ENCODE measurements at places on chromosomes 6 and 20.

DNA sequence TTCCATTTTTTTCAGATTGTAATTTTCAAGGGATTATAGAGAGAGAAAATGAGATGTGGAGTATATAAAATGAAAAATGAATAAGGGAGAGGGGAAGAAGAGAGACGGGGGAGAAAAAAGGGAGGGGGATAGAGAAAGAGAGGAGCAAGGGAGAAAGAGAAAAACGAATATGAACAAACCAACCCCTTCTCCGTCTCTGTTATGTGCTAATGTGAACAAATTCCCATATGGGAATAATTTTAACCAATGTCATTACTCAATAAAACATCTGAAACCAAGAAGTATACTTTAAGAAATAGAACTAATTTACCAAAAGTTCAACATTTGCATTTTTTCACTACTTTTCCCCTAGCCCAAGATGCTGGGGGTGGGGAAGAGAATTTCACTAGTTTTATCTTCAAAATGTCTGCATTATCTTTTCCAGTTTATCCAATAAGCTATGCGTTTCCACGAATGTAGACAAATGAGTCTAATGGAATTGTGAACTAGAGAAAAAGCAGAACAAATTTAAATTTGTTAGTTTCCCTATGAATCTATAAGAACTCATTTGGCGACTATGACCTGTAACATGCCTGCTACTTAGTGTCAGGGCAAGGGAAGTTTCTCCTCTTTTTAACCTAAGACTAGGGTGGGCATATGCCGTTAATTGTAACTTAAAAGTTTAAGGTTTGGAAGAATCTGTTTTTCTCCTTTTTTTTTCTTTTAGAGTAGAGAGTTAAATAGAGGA, 286.3 kb downstream of the BTBD9 start:
- DNase-seq = no peak

- DNase-seq = peak; percentile 83
These were observed at the start of gene BICRAL for GRCh38 chr6:42781796-42782688. Gene BICRAL (plus strand): TSS chr6:42782052. CDS start chr6:42822023, 39,971 bp downstream.

- DNase-seq = peak; percentile 63
These were observed 20.4 kb downstream of the IL20RA start for GRCh38 chr6:137024237-137024990.

DNA sequence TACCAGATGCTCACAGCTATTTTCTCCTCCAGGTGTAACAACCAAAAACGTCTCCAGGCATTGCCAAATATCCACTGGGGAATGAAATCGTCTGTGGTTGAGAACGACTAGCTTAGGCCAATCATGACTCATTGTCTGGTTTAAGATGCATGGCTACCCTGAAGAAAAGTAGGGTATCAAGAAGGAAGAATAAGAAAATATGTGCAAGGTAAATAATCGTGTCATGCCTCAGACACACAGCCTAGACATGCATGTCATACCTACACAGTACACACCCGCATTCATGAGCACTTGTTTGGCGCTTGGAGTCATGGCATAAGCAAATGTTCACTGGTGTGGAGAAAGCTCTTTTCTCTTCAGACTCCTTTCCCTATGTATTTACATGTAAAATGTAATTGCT, 745.7 kb downstream of the MAFB start:
- DNase-seq = no peak

- DNase-seq = no peak
These were observed 401 bp upstream of the PHF3 start for GRCh38 chr6:63635215-63635587.

DNA sequence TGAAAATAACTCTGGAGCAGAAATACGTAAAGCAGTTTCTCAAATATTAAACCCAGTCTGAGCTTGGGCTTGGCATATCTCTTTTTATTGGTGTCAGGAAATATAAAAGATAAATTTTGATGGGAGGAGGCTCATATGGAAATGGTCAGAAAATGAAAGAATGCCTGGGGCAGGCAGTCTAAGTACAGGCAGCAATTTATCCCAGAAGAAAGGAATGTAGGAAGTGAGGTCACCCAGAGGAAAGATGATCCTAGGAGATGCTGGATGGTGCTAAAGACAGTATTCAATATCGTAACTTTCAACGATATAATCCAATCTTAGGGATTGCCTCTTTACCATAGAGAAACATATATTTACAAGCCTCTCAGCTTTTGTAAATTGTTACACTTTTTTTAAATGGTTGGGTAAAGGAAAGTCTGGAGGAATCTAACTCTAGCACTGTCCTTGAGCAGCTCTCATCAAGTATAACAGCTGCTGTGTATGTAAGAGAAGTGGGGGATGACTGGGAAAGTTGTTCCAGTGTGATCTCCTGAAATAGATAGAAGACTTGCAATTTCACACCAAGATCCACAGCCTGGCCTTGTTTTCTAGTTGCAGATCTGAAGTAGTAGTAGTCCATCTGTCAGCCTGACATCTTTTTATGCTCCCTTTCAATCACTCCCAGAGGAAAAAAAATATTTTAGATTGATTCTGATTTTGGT, 256.9 kb upstream of the SASH1 start:
- DNase-seq = peak; percentile 76

DNA sequence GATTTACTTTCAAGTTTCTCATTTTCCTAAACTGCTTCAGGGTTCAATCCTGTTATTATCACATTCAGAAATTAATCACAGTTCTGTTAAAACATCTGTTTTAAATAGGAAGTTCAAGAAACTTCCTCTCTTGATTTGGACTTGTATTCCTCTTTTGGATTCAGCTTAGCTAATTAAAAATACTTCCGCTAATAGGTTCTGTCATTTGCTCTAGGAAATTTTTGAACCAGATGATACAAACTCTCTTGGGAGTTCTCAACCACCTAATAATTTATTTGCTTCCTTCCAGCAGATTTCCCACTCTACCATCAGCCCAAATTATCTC, 15.9 kb upstream of the TMEM30A start:
- no peak for DNase-seq

DNA sequence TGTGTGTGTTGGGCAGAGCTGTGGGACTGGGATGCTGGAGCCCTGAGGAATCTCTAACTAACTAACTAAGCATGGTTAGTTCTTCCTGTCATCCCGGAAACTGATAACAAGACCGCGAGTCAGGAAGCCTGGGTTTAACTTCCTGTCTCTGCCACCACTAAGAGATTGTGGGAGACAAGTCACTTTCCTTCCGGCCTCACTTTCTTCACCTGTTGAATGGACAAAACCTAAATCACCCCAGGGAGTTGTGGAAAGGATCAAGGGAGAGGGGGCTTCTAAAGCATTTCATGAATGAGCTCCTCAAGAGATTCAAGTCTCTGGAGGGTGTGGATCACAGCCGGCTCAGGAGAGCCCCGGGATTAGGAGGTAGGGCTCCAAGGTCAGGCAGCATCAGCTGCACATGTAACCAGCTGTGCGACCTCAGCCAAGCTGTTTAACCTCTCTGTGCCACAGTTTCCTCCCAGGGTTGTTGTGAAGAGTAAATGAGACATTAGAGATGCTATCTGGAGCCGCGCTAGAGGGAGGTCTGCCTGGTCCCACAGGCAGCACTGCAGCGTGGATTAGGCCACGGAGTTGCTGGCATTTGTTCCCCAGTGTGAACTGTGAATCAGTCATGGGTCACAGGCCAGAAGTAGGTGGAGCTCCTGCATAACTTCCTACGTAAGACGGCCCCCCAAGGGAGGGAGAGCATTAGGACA, 105.1 kb downstream of the TOX2 start:
- peak; percentile 14 for DNase-seq

DNA sequence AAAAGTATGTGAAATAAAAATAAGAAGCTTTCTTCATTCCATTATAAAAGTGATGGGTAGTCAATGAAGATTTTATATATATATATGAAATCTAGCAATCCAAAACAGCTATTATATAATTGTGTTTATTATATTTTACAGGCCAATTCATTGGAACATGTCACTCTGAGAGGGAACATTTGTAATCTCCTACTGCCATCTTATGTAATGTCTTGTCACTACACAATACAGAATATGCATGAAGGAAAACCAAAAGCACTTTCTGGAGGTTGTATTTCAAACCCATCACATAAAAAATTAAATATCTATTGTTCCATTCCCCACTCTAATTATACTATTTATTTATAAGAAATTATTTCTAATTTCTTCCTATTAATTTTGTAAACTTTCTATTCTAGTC, 31.5 kb upstream of the IRAK1BP1 start:
- DNase-seq = peak; percentile 27

DNA sequence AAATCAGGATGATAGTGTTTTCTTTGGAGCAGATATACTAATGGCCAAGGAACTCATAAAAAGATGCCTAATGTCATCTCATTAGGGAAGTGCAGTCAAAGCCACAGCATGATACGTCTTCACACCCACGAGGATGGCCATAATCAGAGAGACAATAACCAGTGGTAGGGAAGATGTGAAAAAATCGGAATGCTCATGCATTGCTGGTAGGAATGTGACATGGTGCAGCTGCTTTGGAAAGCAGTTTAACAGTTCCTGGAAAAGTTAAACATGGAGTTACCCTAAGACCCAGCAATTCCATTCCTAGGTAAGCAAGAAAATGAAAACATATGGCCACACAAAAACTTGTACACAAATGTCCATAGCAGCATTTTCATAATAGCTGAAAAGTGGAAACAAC, 29.9 kb downstream of the BCAS1 start:
- DNase-seq = no peak

DNA sequence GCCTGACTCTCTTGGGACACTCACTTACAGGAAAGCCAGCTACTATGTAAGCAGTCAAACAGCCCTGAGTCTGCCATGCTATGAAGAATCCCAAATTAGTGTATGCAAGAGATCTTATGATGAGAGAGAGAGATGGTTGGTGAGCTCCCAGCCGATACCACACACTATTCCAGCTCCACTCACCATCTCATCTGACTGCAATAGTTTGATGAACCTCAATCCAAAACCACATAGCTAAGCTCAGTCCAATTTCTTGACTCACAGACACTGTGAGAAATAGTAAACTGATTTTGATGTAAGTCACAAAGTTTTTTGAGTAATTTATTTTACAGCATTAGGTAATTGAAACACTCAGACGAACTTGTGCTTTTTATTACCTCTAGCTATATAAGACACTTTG, 441.4 kb downstream of the COL12A1 start:
- DNase-seq = no peak

DNA sequence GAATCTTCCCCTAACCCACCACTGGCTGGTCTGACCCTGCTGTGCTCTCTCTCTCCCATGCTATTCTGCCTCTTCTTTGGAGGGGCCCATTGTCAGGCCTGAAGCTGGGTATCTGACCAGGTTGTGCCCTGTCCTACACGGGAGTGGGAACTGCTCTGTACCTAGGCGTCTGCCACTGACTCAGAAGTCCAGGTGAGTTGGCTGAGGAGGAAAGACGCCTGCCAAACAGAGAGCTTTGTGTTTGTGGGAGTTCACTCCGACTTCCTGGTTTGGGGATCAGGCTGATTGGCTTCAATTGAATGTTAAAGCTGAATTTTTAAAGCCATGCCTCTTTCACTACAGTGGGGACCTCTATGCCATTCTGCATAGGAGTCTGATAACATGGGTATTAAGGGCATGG, 136.0 kb downstream of the CCDC170 start:
- DNase-seq = no peak

DNA sequence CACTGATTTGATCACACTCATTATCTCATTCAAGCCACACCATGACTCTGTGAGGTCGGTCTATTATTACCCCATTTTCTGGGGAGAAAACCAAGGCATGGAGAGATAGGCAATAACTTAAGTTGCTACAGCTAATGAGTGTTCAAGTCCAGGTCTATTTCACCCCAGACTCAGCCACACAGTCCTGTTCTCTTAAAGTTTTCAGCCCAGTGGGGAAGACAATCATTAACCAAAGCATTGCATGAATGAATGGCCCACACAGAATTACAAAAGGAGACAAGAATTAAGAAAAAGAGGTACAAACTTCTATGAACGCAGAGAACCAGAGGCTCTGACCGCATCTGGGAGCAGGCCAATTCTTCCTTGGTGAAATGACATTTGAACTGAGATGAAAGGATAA, 7.1 kb downstream of the BPI start:
- DNase-seq = no peak

DNA sequence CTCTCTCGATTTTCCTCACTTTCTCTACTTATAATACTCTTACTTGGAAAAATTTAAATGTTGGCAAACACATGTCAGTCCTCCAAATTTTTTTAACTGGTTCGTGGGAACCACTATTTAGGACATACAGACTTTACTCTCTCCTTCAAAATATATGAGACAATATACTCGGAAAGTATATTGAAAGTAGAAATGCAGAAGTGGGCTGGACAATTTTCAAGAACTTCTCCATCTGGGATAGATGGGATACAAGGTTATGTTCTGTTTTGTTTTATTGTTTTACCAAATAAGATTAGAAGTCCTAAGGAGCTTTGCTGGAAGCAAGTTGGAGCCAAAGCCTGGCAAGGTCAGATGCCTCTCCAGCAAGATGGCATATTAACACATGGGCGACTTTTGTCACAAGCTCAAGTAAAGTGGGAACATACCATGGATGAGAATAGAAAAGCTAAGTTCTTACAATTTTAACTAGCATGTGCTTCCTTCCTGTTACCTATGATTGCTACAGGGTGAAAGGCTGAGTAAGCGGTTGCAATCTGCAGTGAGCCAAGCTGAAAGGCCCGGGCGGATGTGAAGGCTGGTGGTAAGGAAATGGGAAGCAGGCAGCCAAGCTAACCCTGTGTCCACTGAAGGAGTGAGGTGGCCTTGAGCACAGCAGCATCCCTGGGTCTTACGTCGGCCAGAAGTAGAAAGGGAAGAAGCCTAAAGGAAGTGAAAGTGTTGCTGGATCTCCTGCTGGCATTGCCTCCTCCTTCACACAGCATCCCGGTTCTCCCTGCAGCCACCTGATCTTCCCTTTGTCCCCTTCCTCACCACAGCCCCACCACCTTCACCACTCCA, 7.1 kb downstream of the MAP3K5 start:
- DNase-seq = no peak
